ENCODE measurements at places on chromosomes 12 and 14. TPM values are rescaled to one million over a fixed set of nuclear protein-coding genes. Genes with fewer than 3 reads are reported as not detected.

- no peak for DNase-seq
These were observed 81.5 kb downstream of the LGR5 start for GRCh38 chr12:71521125-71521524.

- no peak for DNase-seq
These were observed 3.5 kb downstream of the ACRBP start for GRCh38 chr12:6643569-6644256.

Gene CABP1
- total RNA-seq = not detected

- no peak for DNase-seq
These were observed 98.0 kb upstream of the PLEKHG7 start for GRCh38 chr12:92604786-92605185.

DNA sequence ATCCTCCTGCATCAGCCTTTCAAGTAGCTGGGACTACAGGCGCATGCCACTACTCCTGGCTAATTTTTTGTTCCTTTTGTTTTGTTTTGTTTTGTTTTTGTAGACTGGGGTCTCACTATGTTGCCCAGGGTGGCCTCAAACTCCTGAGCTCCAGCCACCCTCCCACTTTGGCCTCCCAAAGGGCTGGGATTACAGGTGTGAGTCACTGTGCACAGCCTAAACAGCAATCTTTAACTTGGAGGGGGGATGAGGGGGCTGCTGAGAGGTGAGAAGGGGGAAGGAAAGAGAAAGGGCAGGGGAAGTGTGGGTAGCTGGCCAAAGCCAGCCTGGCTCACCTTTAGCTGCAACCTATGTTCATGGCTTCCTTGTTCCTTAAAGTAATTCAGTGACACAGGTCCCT, 77.4 kb downstream of the KDM2B start:
- no peak for DNase-seq

DNA sequence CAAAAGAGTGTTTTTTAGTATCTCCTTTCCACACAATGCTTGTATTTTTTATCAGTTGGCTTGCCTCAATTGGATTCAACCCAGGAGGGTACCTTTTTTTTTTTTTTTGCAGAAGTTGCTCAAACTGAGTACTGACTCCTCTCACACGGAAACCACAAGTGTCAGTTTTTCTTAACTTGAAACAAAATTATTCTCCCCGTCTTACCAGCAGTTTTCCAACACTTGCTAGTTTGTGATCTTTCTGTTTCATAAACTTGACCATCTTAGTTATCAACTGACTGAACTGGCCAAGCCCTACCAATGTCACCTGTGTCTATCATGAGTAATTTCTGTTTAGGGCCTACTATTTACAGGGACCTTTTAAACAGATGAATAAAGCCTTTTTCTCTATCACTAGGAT, 34.1 kb upstream of the ITPR2 start:
- DNase-seq = no peak

DNA sequence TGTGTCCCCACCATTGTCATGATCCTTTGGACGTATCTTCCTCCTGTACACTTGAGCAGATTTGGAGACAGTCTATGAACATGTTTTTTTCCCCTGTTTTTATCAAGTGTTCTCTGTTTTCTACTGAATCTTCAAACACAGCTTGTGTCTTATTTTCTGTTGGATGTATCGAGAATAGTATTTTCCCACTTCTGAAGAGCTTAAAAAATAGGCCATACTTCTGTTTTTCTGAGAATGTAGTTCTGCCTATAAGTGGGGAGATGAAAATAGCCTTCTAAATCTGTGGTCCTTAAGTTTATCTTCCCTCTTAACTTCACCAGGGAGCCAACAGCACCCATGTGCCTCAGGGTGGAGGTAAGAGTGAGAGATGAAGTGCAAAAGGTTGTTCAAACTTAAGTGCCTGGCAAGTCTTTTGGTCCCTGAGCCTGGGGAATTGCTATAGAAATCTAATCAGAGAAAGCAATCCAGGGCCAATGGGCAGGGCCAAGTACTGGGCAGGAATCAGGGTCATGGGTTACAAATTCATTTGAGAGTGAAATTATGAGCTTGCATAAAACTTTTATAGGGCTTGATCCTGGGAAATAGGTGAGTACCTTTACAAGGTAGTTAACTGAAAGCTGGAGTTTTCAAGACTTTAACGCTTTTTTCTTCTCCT, 58.9 kb downstream of the ARF6 start:
- DNase-seq = no peak

DNA sequence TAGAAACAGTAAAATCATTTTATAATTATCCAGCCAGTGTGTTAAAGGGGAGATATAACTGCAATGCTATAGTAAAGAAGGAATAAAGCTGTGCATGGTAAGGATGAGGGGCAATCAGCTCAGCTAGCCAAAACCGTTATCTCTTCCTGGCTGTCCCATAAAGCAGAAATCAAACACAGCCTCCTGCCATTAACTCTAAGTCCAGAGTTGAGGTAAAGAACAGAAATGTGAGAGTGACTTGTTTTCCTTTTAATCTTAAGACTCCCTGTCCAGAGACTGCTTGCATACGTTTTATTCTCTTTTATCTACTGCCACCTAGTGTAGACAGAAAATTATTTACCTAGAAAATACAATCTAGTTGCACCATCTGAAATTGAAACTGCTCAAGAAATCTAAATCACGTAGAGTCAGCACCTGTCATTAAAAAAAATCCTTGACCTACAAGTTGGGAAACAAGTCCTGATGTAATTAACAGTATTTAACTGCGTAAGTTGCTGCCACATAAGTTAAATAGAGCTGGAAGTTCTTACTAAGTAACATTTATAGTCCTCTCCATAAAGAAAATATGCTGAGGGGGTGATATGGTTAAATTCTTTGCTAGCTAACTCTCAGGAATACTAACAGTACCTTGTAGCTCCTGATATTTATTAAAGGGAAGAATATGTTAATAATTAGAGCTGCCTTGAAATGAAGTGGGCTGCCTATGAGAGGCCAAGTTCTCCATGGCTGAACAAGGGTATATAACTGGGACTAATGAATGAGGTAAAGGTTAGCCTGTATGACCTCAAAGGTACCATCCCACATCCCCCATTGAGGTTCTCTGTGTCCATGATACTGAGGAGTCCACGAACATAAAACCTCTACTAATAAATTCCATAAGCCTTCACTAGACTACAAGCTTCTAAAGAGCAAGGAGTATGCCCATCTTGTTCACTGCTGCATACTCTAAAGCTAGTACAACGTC, 62.7 kb downstream of the GALNT4 start:
- no peak for DNase-seq

GRCh38 chr12:120199025-120199424, 1.9 kb downstream of the RPLP0 start:
- no peak for DNase-seq

Gene PMCH
- 0.53 TPM for total RNA-seq

DNA sequence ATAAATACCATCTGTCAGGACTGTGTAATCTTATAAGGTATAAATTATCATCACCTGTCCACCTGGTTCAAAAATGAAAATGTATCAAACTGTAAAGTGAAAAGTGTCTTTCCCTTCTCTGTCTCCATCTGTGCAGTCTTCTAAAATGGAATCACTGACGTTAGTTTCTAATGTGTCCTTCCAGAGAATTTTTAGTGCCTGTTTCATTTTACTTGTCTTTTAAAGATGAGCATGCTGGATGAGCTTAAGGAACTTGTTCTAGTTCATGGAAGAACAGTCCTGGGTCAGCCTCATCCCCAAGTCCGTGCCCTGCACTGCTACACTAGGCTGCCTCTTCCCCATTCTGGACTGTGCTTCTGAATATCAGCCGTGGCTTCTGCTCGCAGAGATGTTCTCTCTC, 5.4 kb upstream of the NT5DC3 start:
- DNase-seq = no peak

Gene ARMH4
- total RNA-seq = not detected

DNA sequence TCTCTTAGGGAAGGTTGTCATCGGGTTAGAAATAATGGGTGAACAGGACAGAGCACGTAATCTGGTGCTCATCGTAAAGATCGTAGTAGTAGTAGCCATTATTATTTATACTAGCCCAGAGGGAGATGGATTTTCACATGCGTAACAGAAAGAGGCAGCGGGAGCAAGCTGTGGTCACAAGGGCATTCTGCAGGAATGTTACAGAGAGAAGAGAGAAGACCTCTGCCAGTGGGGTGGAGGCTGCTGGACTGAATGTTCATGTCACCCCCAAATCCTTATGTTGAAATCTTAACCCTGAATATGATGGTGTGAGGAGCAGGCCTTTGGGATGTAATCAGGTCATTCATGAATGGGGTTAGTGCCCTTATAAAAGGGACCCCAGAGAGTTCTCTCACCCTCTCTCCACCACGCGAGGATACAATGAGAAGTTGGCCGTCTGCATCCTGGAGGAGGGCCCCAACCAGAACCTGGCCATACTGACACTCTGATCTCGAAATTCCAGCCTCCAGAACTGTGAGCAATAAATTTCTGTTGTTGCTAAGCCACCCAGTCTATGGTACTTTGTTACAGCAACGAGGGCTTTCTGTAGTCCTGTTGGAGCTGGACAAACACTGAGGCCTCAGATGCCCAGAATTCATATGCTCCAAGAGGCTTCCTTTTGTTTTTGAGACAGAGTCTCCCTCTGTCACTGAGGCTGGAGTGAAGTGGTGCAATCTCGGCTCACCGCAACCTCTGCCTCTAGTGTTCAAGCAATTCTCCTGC, 131.2 kb upstream of the MED13L start:
- no peak for DNase-seq

DNA sequence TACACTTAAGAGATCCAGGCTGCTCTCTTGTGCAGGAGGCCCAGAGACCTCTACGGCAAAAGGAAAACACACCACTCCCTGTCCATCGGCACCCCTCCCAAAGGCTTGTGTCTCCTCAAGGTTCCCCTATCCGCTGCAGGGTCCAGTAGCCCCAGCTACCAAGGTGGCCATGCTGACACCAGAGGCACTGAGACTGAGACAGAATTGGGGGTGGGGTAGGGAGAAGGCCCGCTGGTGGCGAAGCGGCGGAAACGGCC, 590 bp downstream of the DDIT3 start:
- no peak for DNase-seq

Gene DACT1
- 0.21 TPM for total RNA-seq

GRCh38 chr14:104215706-104216334, 77.4 kb downstream of the KIF26A start:
- DNase-seq = no peak

- peak; percentile 91 for DNase-seq
These were observed 82.8 kb downstream of the BORCS5 start for GRCh38 chr12:12439636-12440035.

Gene KRT2
- not detected for total RNA-seq

DNA sequence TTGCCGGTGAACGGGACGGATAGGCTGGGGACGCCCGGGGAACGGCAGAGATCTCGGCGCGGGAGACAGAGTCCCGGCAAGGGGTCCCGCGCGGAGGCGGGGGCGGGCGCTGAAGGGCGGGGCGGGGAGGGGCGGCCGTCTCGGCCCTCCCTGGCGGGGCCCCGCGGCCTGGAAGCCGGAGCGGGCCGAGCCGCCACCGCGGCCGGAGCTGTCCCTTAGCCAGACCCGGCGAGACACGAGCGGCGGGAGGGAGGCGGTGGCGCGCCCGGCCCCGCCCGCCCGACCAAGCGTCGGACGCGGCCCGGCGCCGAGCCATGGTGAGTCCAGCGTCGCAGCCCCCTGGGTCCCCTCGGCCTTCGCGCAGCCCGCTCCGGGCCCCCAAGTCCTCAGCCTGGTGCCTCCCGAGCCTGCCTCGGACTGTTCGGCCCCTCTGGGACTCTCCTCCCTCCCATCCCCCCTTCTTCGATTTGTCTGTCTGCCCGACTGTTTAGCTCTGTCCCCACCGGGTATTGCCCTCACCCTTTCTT, at the start of gene ARHGEF40:
ARHGEF40 (plus strand) TSS at position 222 of the 527 bp plus-strand sequence; CDS start at position 315, 93 bp downstream.
- no peak for DNase-seq

DNA sequence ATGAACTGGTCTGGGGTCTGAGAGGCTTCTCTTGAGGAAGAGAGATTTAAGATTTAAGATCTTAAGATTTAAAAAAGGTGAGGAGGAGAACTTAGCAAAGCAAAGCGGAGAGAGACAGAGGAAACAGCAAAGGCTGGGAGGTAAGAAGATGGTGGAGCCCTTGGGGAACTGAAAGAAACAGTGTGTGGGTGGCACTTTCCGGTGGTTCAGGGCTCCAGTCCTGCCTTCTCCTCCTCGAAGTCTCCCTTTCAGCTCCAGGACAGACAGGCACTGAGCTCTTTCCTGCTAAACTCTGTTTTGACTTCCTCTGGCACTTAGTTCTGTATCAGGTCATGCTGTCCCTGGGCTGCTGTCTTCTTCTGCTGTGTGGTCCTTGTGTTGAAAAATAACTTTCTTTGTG, 298.7 kb upstream of the SRRM4 start:
- DNase-seq = no peak

Gene CLEC14A
- total RNA-seq = not detected

Gene ZNF641
- 12.6 TPM for total RNA-seq

Gene CDH24
- total RNA-seq = 2.4 TPM

GRCh38 chr14:20782280-20782890, 1.3 kb downstream of the RNASE6 start:
- DNase-seq = peak; percentile 48

GRCh38 chr14:51682411-51682810, 30.7 kb downstream of the FRMD6 start:
- no peak for DNase-seq

DNA sequence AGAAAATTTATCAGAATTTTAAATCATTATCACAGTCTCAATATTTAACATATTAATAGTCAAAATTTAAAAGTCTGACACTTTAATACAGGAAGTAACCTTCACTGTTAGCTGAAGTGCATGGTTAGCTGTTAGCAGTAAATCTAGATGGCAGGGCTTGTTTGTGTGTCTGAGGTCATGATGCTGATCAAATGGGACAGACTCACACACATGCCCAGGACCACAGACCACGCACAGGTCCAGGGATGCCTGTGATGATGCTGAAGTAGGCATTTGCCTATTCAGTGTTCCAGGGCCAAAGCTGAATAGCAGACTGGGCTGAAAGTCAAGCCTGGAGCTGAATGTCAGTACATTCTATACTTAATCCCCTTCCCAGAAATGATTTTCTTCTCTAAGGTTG, 20.5 kb downstream of the FNTB start:
- DNase-seq = no peak

- DNase-seq = no peak
These were observed 2.4 kb downstream of the MBD6 start for GRCh38 chr12:57524814-57525614.

DNA sequence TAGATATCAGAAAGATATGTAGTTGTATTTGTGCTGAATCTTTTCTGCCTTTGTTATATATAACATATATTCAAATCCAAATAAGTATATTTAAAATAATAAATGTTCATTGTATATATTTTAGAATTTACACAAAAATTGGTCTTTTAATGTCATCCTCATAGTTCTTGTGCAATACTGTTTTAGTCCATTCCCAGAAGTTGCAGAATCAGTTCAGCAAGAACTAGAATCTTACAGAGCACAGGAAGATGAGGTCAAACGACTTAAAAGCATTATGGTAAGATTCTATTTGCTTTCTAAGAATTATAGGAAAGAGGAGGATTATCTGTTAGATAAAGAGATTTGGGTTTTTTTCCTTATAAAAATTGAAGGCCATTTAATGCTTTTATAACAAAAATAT, 51.0 kb downstream of the SCFD1 start:
- no peak for DNase-seq

Gene SIX4
- 3.9 TPM for total RNA-seq
